Stimulated activated CD4-positive, alpha-beta T cell treated with anti-CD3 and anti-CD28 coated beads, Interleukin-12 subunit alpha, Interleukin-12 subunit beta, amount 100 ng/mL, for 24 hours (primary cell): ENCODE measurements at places on chromosomes 16 and 17.

GRCh38 chr17:32516940-32517701, 30.3 kb downstream of the CDK5R1 start:
- DNase-seq, result no peak

DNA sequence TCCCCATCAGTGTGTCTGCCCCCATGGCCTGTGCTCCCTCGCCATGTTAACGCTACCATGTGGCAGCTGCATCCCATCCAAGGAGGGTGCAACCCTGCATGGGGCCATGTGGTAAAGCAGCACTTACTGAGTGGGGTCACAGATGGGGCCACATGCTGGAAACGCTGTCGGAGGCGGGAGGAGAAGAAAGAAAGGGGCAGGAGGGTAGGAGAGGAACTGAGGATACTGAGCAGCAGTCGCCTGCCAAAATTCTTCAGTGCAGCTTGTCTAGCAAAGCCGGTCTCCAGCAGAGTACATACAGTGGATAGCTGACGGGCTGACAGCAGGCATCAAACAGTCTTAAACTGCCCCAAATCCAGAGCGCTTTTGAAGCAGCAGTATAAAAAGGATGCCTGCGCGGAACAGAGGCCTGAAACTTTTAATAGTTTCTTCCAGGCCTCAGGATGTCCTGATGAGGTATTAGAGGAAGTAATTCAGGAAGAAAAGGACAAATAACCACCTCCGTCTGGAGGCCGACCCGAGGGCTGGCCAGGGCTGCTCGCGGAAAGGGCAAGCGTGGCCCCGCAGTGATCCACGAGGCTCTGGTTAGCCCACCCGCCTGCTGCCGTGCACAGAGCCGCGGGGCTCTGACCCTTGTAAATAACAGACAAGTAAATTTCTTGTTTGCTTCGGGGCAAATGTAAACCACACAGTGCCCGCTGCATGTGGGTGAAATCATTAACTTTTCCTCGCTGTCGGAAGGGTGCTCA, 149.0 kb downstream of the CCDC182 start:
- DNase-seq, result no peak

- DNase-seq, result no peak
These were observed 2.7 kb downstream of the NDUFAF8 start for GRCh38 chr17:81241648-81242420.

DNA sequence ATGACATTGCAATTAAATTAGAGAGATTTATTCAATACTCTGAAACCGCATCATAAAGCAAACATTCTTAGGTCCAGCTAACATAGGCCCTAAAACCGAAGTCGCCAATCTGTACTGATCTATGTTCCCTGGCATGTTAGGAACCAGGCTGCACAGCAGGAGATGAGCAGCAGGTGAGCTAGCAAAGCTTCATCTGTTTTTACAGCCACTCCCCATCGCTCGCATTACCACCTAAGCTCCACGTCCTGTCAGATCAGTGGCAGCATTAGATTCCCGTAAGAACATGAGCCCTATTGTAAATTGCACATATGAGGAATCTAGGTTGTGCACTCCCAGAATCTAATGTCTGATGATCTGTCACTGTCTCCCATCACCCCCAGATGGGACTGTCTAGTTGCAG, 91.5 kb downstream of the PARN start:
- DNase-seq, result no peak

GRCh38 chr17:386141-386876, 33.7 kb upstream of the RPH3AL start:
- DNase-seq, result peak; percentile 75

GRCh38 chr17:48985436-48986245, 11.5 kb upstream of the IGF2BP1 start:
- no peak for DNase-seq

- DNase-seq, result no peak
These were observed 573.5 kb downstream of the KCNJ18 start for GRCh38 chr17:22265807-22266206.

GRCh38 chr17:78421534-78422266, 43.3 kb downstream of the PGS1 start:
- peak; percentile 36 for DNase-seq

DNA sequence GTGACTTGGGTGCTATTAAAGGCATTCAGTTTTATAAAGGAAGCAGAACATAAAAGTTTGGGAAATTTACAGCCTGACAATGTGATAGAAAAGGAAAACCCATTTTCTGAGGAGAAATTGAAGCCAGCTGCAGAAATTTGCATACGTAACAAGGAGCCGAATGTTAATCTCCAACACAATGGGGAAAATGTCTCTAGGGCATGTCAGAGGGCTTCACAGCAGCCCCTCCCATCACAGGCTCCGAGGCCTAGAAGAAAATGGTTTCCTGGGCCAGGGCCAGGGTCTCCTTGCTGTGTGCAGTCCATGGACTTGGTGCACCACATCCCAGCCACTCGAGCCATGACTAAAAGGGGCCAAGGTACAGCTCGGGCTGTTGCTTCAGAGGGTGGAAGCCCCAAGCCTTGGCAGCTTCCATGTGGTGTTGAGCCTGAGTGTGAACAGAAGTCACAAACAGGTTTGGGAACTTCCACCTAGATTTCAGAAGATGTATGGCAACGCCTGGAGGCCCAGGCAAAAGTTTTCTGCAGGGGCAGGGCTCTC, 23.9 kb upstream of the TOM1L1 start:
- DNase-seq, result no peak

GRCh38 chr17:81440511-81441244, 45.4 kb downstream of the BAHCC1 start:
- no peak for DNase-seq

- no peak for DNase-seq
These were observed 5.6 kb upstream of the CHMP6 start for GRCh38 chr17:80986046-80986445.

DNA sequence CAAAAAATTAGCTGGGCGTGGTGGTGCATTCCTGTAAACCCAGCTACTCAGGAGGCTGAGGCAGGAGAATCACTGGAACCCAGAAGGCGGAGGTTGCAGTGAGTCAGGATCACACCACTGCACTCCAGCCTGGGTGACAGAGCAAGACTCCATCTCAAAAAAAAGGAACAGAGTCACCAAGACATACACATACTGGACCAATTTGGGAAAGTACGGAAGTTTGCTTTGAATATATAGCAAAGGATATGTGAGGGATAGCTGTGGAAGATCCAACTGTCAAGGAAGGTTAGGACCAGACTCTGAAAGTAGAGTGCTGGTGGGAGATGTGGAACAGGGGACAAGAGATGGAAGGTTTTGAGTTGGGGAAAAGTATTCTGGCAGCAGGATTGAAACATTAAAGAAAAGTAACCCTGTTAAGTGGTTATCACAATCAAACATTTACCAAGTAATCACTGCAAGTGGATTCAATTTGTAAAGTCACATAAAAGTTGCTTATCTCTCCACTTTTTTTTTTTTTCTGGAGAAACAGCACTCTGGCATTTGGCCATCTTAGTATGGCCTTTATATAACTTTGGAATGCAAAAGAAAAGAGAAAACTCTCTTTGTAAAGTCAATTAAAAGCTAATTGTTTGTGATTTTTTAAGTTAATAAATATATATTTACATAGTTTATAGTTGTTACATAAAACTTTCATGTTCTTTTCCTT, 259.4 kb upstream of the TBX2 start:
- no peak for DNase-seq

- no peak for DNase-seq
These were observed 2.6 kb upstream of the OMG start for GRCh38 chr17:31299624-31300023.

- no peak for DNase-seq
These were observed 23.3 kb upstream of the NGFR start for GRCh38 chr17:49471769-49472168.

- no peak for DNase-seq
These were observed 10.0 kb downstream of the CACNA1G start for GRCh38 chr17:50570528-50570927.

GRCh38 chr17:58328195-58329034, at the start of gene TSPOAP1:
Gene TSPOAP1, minus strand, starts transcription at chr17:58328795. Its CDS starts 875 bp downstream, at chr17:58327920.
- DNase-seq, result peak; percentile 89

DNA sequence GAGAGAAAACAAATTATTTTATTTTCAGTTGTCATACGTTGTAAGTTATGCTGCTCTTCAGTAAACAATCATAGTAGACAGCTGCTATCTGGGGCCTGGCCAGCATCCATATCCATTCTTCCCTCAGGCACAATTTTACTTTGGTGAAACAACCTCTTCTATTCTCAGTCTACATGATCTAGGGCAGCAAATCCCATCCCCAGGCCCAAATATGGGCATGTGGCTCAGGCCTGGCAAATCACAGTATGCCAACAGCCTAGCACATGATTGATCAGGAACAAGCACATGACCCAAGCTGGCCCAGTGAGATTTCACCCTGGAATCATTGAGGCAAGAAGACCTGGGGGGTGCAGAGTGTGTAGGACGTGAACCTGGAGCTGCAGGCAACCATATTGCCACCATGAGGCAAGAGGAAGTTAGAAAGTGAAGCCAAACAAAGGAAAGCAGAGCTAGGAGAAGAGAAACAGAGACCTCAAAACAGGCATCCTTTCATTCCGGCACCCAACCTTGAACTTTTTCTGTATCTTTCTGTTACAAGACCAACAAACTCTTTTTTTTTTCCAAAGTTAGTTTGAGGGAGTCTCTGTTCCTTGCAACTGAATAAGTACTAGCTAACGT, 10.3 kb upstream of the ABCC12 start:
- no peak for DNase-seq

- DNase-seq, result no peak
These were observed 20.4 kb upstream of the YPEL2 start for GRCh38 chr17:59311051-59311468.

- peak; percentile 24 for DNase-seq
These were observed 567 bp downstream of the GNA13 start for GRCh38 chr17:65055708-65056638.

GRCh38 chr17:78889531-78889930, 13.5 kb downstream of the CEP295NL start:
- DNase-seq, result peak; percentile 15

DNA sequence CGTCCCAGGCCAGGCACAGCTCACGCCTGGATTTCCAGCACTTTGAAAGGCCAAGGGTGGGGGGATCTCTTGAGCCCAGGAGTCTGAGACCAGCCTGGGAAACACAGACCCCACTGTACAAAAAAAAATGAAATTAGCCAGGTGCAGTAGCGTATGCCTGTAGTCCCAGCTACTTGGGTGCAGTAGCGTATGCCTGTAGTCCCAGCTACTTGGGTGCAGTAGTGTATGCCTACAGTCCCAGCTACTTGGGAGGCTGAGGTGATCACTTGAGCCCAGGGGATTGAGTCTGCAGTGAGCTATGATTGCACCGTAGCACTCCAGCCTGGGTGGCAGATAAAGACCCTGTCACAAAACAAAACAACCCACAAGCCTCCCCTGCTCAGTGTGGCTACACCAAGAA, 27.0 kb upstream of the SLC25A19 start:
- DNase-seq, result no peak

GRCh38 chr17:12619459-12620199, 46.1 kb upstream of the MYOCD start:
- no peak for DNase-seq

DNA sequence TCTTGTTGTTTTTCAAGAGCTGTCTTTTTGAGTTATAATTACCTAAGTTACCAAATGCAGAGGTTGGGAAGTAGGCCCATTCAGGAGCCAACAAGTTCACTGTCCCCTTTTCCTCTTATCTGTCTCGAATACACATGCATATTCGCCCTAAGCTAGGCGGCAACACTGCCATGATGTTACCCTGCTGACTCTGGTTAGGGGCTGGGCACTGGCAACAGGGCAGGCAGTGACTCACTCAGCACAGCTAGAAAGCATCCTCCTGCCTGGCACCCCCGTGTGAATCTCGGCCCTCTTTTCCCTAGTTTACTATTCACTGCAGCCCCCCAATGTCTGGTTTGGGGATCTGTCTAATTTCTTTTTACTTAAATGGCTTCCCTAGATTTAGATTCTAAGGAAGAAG, 13.8 kb downstream of the DBF4B start:
- no peak for DNase-seq

- DNase-seq, result no peak
These were observed 2.3 kb upstream of the CDK3 start for GRCh38 chr17:75998327-75998795.

DNA sequence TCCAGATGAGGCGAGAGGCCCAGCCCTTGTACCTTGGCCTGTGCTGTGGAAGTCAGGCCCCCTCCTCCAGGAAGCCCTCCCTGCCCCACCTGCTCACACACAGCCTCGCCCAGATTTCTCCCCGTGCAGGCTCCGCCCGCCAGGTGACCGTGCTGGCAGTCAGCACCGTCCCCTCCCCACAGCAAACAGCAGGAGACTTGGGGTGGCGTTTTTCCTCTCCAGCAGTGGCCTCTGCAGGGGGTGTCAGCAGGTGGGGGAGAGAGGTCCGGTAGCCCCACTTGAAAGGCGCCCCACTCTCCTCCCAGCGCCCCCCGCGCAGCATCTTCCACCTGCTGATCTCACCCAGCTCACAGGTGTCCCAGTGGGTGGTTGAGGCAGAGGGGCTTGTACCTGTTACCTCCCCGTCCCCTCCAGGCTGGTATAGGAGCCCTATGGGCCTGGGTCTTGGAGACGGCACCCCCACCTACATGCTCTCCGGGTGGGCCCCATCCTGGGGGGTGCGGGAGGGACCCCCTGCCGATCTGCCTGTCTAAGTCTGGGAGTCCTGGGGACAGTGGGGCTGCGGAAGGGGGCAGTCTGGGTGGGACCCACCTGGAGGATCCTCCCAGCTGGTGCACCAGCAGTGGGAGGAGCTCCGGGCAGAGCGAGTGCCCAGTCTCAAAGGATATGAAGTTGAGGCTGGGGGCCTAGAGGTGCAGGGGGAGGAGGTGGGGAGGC, 4.2 kb upstream of the C1QTNF8 start:
- no peak for DNase-seq

GRCh38 chr16:84194018-84194417, 3.1 kb downstream of the ADAD2 start:
- no peak for DNase-seq

DNA sequence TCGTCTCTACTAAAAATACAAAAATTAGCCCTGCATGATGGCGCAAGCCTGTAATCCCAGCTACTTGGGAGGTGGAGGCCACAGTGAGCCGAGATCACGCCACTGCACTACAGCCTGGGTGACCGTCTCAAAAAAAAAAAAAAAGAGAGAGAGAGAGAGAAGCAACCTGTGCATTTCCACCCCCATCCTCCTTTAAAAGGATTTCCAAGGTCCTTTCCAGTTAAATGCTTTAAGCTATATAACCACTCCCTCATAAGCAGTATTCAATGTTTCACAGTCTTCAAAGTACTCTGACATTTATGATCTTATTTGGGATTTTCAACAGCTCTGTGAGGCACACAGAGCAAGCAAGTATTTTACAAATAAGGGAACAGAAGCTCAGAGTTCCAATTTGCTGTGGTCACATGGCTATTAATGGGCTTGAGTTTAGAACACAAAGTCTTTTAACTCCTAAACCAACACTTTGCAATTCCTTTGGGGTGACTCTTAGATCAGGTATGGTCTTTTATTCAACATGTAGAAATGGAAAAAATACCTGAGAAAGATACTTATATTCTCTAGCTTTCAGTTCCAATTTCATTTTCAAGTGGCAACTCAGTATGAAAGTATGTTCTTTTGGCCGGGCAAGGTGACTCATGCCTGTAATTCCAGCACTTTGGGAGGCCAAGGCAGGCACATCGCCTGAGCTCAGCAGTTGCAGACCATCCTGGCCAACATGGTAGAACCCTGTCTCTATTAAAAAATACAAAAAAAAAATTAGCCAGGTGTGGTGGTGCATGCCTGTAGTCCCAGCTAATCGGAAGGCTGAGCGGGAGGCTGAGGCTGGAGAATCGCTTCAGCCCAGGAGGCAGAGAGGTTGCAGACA, 31.3 kb downstream of the SPOP start:
- peak; percentile 39 for DNase-seq

GRCh38 chr17:15475631-15476354, 8.4 kb upstream of the CDRT4 start:
- no peak for DNase-seq
